Upper lobe of right lung (tissue), 1 donor: ENCODE measurements at places on chromosomes 5 and 9.

- DNase-seq = no peak
Observed at GRCh38 chr5:32600054-32600622, 14.8 kb downstream of the SUB1 start.

DNA sequence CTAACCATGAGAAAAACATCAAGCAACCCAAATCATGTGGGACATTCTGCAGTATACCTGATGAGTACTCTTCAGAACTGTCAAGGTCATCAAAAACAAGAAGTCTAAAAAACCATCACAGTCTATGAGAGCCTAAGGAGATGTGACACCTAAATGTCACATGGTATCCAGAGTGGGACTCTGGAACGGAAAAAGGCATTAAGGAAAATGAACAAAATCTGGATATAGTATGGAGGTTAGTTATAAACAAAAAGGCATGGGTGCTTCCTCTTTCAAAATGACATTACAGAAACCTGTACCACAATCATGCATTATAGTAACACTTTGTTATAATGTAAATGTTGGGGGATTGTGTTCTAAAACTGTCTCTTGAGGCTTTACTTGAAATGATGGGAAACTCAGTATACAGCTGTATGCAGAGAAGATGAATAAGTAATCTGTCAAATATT lies 47.4 kb downstream of the PRKACG start:
- DNase-seq = no peak

DNA sequence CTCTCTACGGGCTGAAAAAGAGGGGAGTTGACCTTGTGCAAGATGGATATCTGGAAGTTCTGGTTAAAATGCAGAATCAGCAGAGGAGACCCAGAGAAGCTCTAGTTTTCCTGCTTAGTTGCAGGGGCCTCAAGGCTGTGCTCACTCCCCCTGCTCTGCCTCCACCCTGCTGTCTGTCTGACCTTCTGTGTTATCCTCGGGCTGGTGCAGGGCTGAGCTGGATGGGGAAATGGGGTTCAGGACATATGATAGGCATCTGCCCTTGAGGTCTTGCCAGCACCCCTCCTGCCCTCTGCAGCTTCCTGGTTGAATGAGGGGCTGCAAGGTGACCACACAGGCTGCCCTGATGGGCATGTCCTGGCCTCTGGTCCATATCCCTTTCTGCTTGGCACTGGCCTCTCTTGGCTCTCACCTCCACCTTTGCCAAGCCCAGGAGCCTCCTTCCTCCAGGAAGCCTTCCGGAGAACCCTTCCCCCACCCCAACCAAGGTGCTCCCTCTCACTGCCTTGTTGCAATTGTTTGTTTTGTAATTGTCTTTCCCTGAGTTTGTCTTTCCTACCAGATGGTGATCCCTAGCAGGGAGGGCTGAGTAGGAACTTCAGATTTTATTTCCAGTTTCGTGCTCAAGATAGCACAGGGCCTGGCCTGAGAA lies 1.3 kb downstream of the TMEM268 start:
- DNase-seq = peak; percentile 67

GRCh38 chr9:123097430-123098095 lies 64.1 kb downstream of the GPR21 start:
- no peak for DNase-seq

GRCh38 chr5:124277767-124278545 lies 468.5 kb downstream of the ZNF608 start:
- no peak for DNase-seq

DNA sequence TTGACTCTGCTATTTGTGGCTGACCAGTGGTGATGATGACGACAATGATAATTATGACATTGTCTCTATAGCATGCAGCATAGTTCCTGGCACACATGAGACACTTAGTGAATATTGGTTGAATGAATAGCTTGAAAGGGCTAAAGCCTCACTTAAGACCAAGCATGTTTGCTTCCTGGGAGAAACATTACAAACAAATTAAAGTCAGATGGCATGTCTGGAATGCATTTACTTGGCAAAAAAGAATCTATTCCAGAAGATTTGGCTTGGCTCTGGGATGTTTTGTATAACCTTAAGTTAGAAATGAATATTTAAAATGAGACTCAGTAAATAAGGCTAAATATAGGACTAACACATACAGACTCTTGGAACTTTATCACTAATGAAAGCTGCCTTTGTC lies 21.6 kb downstream of the GAS1 start:
- DNase-seq = no peak

GRCh38 chr9:74609671-74610405 lies 112.7 kb downstream of the RORB start:
- DNase-seq = no peak

DNA sequence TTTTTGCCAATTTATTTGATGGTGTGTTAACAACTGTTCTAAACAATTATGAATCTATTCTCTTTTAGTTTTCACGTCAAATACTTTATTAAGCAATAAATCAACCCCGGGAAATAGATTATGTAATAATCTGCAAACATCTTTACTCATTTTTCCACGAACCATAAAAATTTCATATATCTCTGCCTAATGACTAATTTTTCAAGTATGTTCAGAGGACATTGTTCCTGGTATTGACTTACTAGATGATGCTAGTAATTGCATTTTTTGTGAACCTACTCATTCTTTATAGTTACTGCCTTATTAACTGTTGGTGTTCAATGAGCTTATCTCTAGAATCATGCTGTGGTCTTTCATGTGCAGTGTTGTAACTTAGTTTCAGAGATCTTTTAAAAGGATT lies 41.0 kb upstream of the FBN2 start:
- no peak for DNase-seq

- no peak for DNase-seq
Observed at GRCh38 chr9:124210697-124211096, 47.1 kb upstream of the NEK6 start.

GRCh38 chr9:85978496-85978895 lies 37.5 kb downstream of the NAA35 start:
- no peak for DNase-seq

DNA sequence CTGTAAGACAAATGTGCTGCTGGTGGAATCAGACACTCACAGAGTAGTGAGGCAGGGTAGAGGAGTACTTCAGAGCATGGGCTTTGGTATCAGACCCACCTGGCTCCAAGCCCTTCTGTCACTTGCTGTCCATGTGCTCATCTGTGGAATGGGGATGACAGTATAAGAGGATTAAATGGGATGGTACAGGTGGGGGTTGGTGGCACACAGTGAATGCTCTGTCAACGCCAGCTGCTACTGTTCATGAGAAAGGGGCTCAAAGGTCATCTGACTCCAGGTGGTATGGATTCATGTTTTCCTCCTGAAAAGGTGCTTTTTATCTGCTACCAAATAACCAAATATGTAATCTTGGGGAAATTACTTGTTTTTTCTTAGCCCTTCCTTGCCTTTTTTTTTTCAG lies 23.0 kb upstream of the PPARGC1B start:
- DNase-seq = no peak

GRCh38 chr9:115292584-115293279 lies 174.8 kb upstream of the TNC start:
- DNase-seq = no peak

- no peak for DNase-seq
Observed at GRCh38 chr9:129554649-129555048, 66.3 kb downstream of the C9orf50 start.

DNA sequence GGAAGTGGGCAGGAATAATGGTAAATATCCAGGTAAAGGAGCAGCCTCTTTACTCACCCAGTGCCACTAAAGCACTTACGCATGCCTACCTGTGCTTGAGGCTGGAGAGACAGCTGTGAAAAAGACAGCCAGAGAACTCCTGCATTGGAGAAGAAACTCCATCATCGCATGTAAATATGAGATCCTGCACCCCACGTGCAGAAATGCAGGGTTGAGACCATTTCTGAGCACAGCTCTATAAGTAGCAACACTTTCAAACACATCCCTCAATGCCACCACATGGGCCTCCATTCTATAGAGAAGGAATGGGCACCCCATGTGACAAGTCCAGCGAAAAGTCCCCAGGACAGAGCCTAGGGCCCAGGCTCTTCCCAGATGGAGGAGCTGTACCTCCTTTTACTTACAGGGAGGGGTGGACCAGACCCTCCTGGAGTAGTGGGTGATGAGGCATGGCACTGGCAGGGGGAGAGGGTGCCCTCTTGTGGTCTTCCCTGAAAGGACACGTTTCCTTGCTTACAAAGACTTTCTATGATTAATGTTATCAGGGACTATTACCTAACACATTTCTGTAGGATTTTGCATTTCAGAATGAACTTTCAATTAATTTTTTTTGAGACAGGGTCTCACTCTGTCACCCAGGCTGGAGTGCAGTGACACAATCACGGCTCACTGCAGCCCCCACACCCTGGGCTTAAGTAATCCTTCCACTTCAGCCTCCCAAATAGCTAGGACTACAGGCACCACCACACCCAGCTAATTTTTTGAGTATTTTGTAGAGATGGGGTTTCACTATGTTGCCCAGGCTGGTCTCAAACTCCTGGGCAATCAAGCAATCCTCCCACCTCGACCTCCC lies 55.3 kb upstream of the IL17B start:
- DNase-seq = no peak

DNA sequence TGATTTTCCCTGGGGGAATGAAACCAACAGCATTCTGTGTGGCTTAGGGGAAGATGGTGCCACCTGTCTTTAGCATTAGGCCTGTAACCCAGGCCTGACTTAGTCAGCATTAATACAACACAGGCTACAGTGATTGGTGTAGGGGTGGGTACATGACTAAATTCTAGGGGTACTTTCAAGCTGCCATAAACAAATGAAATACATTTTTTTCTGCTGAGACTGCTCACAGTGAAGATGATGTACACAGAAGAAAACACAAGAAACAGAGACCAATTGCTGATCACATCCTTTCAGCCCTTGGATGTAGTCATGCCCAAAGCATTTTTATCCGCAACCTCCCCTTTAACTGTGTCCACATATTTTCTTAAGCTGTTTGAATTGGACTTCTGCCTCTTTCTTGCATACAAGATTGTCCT lies 527.2 kb downstream of the KCTD16 start:
- no peak for DNase-seq

- DNase-seq = no peak
Observed at GRCh38 chr5:20656262-20656661, 668.3 kb upstream of the CDH18 start.

DNA sequence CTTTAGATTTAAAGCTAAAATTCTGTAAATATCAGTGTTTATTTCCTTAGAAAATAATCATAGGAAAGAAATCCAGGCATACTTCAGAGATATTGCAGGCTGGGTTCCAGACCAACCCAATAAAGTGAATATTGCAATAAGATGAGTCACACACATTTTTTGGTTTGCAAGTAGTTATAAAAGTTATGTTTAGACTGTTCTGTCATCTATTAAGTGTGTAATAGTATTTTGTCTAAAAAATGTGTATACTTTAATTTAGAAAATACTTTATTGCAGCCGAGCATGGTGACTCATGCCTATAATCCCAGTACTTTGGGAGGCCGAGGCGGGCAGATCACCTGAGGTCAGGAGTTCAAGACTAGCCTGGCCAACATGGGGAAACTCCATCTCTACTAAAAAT lies 6.9 kb upstream of the RIC1 start:
- DNase-seq = no peak

DNA sequence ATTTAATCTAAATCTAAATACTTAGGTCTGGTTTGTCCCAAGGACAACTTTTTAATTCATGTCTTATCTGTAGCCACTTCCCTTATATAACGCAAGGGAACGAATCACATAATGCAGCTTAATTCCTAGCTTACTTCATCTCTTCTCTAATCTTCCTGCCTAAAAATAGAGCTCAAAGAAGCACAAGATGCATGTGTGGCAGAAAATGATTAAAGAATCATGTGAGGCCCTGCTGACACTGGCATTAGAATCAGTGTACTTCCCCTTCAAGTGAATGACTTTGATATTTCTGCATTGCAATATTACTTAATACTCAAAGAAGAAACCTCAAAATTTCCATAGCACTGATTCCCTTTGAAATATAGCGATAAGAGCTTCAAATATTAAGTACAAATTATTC lies 317.9 kb upstream of the FTMT start:
- DNase-seq = no peak

DNA sequence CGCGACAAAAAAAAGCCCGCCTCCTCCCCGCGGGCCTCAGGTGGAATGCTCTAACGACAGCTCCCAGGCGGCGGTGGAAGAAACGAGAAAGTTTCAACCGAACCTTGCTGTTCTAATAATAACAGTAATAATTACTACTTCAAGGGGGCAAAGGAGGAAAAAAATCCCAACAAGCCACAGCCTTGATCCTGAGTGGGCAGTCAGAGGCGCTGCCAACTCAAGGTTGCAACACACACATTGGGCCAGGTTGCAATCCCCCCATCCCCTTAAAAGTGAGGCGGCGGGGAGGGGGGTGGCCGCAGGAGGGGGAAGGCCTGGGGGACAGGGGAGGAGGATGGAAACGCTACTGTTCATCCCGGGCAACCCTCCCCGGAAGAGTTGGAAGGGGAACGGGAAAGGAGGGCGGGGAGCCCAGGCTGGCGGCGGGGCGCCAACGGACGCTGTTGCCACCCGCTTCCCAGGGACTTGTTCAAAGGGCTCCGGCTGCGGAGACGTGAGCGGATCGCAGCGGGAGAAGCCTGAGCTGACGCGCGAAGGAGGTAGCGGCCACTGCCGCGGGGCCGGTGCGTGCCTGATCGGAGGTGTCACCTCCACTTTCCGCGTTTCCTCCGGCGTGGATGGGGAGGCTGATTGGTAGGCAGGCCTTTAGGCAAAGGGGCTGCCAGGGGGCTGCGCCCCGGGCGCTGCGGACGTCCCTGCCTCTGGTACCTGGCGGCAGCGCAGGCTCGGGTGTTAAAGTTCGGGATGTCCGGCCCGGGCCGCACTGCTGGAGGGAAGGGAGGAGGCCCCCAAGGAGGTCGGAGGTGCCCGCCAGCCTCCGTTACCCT lies 647 bp downstream of the SMARCA2 start:
- DNase-seq = peak; percentile 81

DNA sequence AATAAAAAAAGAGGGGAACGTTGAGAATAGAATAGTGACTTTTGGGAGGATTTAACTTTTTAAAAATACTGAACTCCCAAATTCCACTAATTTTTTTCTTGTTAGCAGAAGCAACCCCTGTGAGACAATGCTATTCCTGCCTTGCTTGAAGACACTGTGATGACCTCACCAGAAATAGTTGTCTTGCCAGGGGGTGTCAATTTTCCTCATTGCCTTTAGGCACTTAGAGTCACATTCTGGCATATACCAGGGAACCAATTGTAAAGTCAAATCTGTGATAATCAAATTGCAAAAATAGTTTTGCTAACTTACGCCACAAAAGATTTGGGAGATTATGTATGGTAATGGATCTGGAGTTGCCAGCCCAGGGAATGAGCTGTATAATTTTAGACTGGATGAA lies 42.8 kb upstream of the RPS23 start:
- DNase-seq = no peak

GRCh38 chr5:167902298-167902697 lies 389.1 kb upstream of the WWC1 start:
- DNase-seq = no peak

DNA sequence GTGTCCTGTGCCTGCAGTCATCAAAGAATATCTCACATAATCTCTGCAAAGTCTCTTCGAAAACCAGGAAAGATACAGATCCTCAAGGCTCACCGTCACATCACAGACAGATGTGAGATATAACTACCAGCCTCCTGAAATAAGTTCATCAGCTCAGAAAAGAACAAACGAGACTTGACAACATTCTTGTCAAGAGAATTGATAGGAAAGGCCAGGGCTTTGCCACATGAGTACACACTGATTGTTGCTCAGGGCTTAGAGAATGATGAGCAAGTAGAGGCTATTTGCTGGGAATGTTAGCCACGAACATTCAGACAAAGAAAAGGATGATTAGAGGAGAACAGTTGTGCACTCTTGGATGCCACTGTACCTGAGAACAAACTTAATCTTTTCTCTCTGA lies 535.1 kb downstream of the ELAVL2 start:
- DNase-seq = no peak
